ENCODE measurements at places on chromosomes 1 and 21. TPM values are rescaled to one million over a fixed set of nuclear protein-coding genes. Genes with fewer than 3 reads are reported as not detected.

DNA sequence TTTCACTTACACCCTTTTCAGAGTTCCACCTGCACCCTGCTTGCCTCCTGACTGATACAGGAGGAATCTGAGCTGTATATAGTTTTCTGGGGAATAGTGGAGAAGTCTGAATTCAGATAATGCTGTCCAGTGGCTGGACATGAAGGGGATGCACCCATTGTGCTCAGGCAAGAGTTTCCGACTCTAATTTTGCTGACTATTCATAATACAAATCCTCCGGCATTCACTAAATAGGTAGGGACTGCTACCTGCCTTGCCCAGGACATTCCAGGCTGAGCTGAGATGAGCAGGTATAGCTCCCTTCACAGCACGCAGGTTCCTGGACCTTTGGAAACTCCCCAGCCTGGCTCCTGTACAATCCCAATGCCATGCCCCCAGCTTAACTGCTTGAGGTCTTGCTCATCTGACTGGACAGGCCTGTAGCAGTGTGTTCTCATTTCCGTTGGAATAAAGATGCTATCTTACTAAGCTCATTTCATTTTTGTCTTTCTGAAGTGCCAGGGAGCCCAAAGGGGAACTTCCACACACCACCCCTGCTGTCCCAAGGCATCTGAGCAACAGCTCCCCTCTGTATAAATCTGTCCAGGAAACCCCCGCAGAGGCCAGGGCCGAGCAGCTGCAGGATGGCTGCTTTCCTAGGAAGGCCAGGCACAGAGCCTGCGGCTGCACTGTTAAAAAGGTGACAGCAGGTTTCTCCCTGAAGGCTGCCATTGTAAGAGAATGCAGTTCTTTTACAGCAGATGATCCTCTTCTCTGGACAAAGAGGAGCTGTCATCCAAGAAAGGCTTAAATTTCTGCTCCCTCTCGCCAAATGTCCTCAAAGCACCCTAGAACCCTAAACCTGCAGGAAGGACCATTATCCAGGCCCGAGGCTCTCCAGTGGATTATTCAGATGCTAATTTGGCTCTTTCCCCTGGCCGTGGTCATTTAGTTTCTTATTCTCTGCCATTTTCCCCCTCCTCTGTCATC lies 21.7 kb upstream of the VASH2 start:
- no peaks in the 10 kb centered on the region for H3K27me3 ChIP-seq
- H3K4me3 ChIP-seq = no peak overlapping the region
- no peaks in the 10 kb centered on the region for H3K36me3 ChIP-seq
- H3K27ac ChIP-seq = peak overlapping the region; percentile 59
- peak; percentile 91 for DNase-seq
- H3K4me1 ChIP-seq = peaks cover 31% of the 10 kb centered on the region

- DNase-seq = peak; percentile 18
Observed at GRCh38 chr1:50967416-50968157, 2.5 kb upstream of the CDKN2C start.

DNA sequence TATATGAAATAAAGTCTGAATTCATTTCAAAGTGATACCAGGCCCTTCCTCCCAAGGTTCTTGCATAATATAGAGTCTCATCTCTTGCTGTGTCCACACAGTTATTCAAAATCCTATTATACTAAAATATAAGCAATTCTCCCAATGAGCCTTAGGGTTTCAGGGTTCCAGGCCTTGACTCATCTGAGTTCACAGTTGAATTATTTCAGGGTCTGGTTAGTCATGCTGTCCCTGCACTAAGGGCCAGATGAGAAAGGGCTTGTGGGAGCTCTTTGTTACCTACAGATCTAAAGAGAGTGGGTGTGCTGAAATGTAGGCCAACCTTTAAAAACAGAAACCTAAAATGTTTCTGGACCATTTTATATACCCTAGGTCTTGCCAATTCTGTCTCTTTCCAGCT lies 337.5 kb upstream of the LRRC7 start:
- no peak overlapping the region for H3K27ac ChIP-seq
- H3K27me3 ChIP-seq = no peaks in the 10 kb centered on the region
- H3K36me3 ChIP-seq = no peaks in the 10 kb centered on the region
- no peak for DNase-seq
- H3K4me1 ChIP-seq = no peaks in the 10 kb centered on the region
- H3K4me3 ChIP-seq = no peak overlapping the region

DNA sequence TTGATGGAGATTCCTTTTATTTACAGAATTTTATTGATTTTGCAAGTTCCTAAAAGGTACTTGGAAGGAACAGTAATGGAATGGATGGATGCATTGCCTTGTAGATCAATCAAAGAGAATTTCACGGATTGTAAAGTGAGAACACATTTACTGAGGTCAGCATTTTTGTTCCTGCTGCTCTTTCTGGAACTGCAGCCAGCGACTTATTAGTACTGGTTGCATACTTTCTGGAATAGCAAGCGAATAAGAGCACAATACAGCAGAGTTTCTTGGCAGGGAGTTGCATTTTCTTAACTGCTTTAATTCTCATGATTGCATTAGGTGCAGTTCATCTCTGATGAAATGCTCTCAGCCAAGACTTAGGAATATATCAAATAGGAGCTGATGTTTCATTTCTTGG lies 106.1 kb upstream of the CHODL start:
- H3K4me3 ChIP-seq = no peak overlapping the region
- no peaks in the 10 kb centered on the region for H3K36me3 ChIP-seq
- no peaks in the 10 kb centered on the region for H3K4me1 ChIP-seq
- no peaks in the 10 kb centered on the region for H3K27me3 ChIP-seq
- peak; percentile 89 for DNase-seq

DNA sequence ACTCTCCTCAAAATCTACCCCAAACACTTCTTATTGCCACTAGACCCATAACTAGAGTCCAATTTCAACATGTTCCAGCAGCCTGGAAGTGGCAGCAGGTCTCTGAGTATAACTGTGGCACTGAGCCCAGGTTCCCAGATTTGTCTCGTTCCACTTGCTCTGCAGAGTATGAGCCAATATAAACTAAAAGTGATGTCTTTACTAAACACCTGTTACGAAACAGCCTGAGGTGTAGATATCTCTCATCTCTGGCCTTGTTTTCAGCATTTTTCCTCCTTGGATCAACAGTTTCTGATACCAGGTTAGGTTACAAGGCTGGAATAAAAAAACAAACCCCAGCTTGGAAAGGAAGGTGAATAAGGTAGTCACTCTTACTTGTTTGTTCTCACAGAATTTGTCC lies 25.2 kb upstream of the PRDX6 start:
- no peak for DNase-seq
- H3K4me3 ChIP-seq = no peak overlapping the region
- no peaks in the 10 kb centered on the region for H3K27me3 ChIP-seq
- no peaks in the 10 kb centered on the region for H3K36me3 ChIP-seq
- no peaks in the 10 kb centered on the region for H3K4me1 ChIP-seq
- H3K27ac ChIP-seq = no peak overlapping the region

- H3K36me3 ChIP-seq = no peaks in the 10 kb centered on the region
- H3K27me3 ChIP-seq = peaks cover 3% of the 10 kb centered on the region
- DNase-seq = no peak
- no peak overlapping the region for H3K4me3 ChIP-seq
- H3K27ac ChIP-seq = no peak overlapping the region
- H3K4me1 ChIP-seq = peaks cover 5% of the 10 kb centered on the region
Observed at GRCh38 chr1:175364424-175365076, 172.0 kb upstream of the KIAA0040 start.

DNA sequence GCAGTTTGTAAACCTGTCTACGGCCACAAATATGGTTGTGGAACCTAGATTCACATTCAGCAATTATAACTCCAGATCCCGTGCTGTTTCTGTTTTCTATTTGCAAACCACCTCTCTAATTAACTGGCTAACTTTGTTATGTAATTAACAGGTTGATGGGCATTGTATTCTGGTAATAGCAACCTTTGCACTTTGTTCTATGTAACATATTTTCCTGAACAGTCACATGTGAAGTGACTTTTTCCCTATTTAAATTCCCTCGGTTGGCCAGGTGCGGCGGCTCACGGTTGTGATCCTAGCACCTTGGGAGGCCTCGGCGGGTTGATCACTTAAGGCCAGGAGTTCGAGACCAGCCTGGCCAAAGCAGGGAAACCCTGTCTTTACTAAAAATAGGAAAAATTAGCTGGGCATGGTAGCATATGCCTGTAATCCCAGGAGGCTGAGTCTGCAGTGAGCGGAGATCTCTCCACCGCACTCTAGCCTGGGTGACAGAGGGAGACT lies 1.4 kb downstream of the ACADM start:
- peaks cover 3% of the 10 kb centered on the region for H3K36me3 ChIP-seq
- DNase-seq = no peak
- no peaks in the 10 kb centered on the region for H3K27me3 ChIP-seq
- peaks cover 3% of the 10 kb centered on the region for H3K4me1 ChIP-seq
- peak overlapping the region; percentile 98 for H3K4me3 ChIP-seq

DNA sequence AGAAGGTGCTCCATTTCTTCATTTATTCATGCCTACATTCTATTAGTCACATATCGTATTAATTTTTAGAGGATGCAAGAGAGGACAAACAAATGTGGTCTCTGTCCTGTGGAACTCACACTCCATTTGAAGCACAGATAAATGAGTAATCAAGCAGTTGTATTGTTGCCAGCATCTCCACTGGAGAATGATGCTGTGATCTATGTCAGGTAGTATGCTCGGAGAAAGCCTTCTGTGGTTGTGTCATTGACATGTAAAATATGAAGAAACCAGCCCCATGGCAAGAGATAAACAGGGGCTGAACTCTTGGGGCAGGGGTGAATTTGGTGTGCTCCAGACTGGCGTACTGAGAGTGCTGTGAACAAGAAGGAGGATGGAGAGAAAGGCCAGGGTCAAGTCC lies 101.2 kb downstream of the FASLG start:
- DNase-seq = no peak
- H3K36me3 ChIP-seq = no peaks in the 10 kb centered on the region
- H3K27ac ChIP-seq = no peak overlapping the region
- peaks cover 4% of the 10 kb centered on the region for H3K27me3 ChIP-seq

GRCh38 chr1:29134695-29135028 lies 11.0 kb upstream of the TMEM200B start:
- H3K36me3 ChIP-seq = no peaks in the 10 kb centered on the region
- H3K27ac ChIP-seq = no peak overlapping the region
- DNase-seq = no peak
- H3K4me3 ChIP-seq = no peak overlapping the region
- peaks cover 11% of the 10 kb centered on the region for H3K27me3 ChIP-seq
- H3K4me1 ChIP-seq = peaks cover 6% of the 10 kb centered on the region

DNA sequence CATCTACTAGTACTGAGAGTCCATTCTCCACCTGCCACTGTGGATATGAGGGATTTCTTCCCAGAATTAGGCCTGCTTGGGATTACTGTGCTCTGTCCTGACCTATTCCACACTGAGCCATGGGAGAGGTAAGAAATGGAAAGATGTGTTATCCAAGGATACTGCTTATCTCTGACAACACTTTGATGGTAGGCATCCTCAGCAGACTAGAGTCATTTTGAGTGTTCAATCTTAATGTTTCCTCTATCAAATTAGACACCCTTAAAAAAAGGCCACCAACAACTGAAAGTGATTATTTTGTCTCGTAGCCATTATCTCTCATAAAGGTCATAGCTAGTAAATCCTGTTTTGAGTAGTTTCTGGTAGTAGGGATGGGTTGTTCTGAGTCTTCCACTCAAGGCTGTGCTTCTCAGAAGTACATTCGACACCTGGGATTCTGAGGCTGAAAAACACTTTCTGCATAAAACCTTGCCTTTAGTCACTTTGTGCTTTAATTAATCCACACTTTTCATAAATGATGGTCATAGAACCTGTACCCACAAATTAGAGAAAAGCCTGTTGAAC lies 8.8 kb downstream of the ATPAF1 start:
- no peak for DNase-seq
- no peak overlapping the region for H3K4me3 ChIP-seq
- no peaks in the 10 kb centered on the region for H3K27me3 ChIP-seq
- H3K4me1 ChIP-seq = no peaks in the 10 kb centered on the region

- H3K27ac ChIP-seq = no peak overlapping the region
- H3K4me3 ChIP-seq = no peak overlapping the region
- H3K27me3 ChIP-seq = no peaks in the 10 kb centered on the region
- H3K36me3 ChIP-seq = no peaks in the 10 kb centered on the region
- peak; percentile 82 for DNase-seq
Observed at GRCh38 chr1:67724928-67725560, 40.0 kb downstream of the GADD45A start.

DNA sequence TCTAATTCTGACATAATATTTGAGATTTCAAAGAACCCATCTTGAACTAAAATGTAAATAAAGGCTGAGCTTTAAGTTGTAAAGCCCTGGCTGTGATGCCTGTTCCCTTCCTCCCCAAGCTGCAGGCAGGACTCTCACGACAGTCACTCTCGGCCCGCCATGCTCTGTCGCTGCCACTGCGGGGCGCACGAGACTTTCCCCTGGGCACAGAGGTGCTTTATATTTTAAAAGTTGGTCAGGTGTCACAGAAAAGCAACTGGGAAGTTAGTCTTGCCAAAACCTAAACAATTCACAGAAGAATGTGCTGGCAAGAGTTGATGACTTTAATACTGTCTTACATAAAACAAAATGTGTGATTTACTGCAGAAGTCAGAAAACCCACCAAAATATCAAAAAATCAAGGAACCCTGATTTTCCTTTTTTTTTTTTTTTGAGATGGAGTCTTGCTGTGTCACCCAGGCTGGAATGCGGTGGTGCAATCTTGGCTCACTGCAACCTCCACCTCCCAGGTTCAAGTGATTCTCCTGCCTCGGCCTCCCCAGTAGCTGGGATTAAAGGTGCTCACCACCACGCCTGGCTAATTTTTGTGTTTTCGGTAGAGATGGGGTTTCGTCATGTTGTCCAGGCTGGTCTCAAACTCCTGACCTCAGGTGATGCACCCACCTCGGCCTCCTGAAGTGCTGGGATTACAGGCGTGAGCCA lies 10.7 kb downstream of the LRRC47 start:
- no peak for DNase-seq
- H3K27ac ChIP-seq = no peak overlapping the region
- H3K36me3 ChIP-seq = peaks cover 73% of the 10 kb centered on the region
- H3K4me3 ChIP-seq = no peak overlapping the region

Gene TMIGD3
- 0.22 TPM for total RNA-seq

Gene OR10Z1
- total RNA-seq = not detected

Gene EPHA2
- 3.3 TPM for total RNA-seq

Gene COL6A2
- total RNA-seq = 481 TPM

Gene AMY2A
- not detected for total RNA-seq

Gene USP48
- total RNA-seq = 29.3 TPM
